CD4-positive, alpha-beta T cell treated with Interleukin-12 subunit alpha and Interleukin-12 subunit beta, for 1 hour (primary cell): ENCODE measurements at places on chromosomes 2 and 18.

- DNase-seq: no peak
Observed at GRCh38 chr2:217101972-217102371, 242.1 kb upstream of the TNP1 start.

GRCh38 chr2:16773080-16773713 lies 107.6 kb upstream of the CYRIA start:
- no peak for DNase-seq

- DNase-seq: no peak
Observed at GRCh38 chr18:7575465-7576028, 8.4 kb downstream of the PTPRM start.

DNA sequence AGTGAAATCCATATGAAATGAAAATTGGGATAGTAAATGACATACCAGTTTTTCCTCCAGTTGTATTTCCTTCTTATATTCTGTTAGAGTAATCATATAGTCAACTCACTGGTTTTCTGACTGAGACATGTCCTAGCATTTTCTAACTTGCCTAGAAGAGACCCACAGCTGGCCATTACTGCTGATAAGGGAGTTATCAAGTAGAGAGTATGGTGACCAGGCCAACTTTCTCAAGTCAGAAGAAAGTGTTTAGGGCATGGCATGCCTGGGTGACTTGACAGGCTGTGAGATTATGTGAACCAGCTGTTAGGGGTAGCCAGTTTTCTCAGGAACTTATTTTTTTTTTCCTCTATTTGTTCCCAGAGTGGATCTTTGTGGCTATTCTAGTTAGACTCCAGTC lies 81.2 kb downstream of the GPD2 start:
- DNase-seq: no peak

- no peak for DNase-seq
Observed at GRCh38 chr2:110205660-110206455, 1.0 kb upstream of the NPHP1 start.

DNA sequence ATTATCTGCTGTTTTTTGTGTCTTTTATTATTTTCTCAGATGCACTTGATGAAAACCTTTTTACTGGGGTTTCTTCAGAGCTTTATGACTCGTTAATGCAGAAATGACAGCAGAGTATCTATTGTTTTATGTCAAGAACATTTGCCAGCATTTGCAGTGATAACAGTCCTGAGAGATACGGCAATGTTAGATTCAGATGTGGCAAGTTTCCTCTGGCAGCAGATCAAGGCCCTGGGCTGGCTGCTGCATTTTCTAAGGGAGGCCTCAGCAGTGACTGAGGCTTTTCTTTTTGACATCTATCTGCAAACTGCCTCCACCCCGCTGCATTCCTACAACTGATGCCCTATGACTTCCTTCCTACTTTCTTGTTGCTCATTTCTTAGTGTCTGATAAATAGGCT lies 40.2 kb downstream of the EFEMP1 start:
- no peak for DNase-seq

GRCh38 chr2:136328207-136328795 lies 210.4 kb upstream of the CXCR4 start:
- no peak for DNase-seq

DNA sequence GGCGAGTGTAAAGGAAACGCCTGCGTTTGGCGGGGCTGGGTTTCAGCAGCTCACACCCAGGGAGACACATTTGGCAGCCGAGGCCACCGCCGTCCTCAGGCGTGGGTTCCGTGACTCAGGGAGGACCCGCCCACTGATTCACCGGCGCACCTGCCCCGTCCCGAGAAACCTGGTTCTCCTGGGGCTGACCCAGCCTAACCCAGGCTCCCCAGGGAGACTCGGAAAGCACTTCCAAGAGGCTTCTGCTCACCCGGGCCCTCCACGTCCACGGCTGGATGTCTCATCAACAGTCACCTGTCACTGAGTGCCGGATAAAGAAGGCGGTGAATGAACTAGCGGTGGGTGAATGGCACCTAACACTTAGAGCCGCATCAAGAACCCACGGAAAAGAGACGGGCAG lies 126.4 kb upstream of the CTDP1 start:
- no peak for DNase-seq

DNA sequence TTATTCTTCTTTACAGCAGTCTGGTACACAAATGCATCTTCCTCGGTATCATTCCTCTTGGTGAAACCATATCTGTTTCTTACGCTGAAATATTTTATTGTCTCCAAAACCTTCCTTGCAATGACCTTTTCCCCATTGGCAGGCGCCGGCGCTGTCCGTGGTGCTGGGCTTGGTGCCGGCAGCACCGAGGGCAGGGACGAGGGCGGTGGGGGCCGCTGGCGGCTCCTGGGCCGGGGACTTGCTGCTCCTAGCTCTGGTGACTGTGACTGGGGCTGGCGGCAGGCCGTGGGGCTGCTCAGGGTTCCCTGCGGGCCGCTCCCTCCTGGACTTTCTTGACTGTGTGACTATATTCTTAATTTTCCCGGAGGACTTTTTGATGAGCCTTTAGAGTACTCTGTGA lies 72.5 kb downstream of the GPR39 start:
- DNase-seq: no peak

GRCh38 chr2:10369269-10370255 lies 66.9 kb downstream of the HPCAL1 start:
- DNase-seq: no peak

- DNase-seq: no peak
Observed at GRCh38 chr2:239805043-239805329, 220.2 kb downstream of the NDUFA10 start.

GRCh38 chr2:38465789-38466127 lies 88.7 kb upstream of the ATL2 start:
- DNase-seq: peak; percentile 28

DNA sequence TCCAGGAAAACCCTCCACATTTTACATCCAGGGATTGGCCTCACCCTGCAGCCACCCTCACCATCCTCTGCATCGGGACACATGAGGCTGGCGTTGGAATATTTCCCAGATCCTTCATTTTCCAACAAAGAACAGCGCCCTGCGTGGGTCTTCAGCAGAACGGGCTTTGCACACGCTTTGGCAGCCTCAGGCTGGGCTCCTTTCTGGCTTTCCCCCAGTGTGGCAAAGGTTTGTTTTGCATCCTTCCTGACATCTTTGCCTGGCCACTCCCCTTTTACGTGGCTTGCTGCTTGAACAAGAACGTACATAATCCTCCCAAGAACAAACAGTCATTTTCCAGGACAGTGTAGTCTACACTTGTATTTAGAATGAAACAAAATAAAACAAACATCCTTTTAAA lies 25.6 kb upstream of the GREB1 start:
- DNase-seq: no peak

- DNase-seq: no peak
Observed at GRCh38 chr2:30456579-30456978, 9.5 kb downstream of the LCLAT1 start.

- no peak for DNase-seq
Observed at GRCh38 chr18:37575646-37576045, 10.0 kb upstream of the CELF4 start.

GRCh38 chr2:16425462-16426336 lies 239.9 kb downstream of the CYRIA start:
- DNase-seq: no peak

GRCh38 chr2:64012115-64012514 lies 7.1 kb downstream of the VPS54 start:
- no peak for DNase-seq

DNA sequence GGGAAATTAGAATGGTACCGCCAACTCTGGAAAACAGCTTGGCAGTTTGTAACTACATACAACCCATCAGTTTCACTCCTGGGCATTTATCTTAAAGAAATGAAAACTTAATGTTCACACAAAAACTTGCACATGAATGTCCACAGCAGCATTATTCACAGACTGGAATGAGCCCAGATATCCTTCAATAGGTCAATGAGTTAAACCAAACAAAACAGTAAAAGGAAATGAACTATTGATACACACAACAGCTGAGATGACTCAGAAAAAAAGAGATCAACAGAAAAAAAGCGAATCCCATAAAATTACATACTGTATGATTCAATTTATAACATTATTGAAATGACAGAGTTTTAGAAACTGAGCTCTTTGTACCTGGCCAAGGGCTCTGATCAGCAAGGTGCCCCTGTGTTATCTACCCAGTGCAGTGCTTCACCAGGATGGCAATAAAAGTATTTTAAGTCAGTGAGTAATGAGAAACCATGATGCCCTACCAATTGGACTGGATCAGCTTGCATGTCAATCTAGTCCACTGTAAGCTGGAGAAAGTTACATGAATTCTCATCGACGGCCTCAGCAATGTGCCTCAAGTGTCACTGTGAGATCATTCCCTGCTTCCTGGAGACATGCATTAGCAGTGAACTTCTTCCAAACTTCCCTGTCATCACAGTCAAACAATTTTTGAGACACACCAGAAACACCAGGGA lies 21.9 kb downstream of the TMEM237 start:
- no peak for DNase-seq

GRCh38 chr18:61333746-61334490 lies 688 bp downstream of the CDH20 start:
- no peak for DNase-seq

DNA sequence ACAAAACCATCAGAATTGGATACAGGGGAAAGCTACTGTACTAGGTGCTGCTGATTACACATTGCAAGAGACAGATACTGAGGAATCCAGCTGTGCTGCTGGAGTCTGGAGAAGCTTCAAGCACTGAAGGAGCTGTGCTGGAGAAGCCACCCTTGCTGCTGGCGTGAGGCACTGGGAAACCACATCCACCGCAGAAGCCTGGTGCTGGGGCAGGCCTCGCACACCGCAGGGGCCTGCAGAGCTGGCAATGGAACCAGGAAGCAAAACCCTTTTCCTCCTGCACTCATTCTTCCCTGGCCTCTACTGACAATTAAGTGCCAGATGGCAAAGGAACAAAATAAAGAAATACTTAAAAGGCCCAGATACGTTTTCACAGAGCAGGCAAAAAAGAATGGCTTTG lies 94.4 kb upstream of the MSH6 start:
- DNase-seq: no peak

- DNase-seq: no peak
Observed at GRCh38 chr2:30997979-30998378, 140.3 kb downstream of the GALNT14 start.

- no peak for DNase-seq
Observed at GRCh38 chr18:80231616-80232015, 15.7 kb downstream of the PARD6G start.

DNA sequence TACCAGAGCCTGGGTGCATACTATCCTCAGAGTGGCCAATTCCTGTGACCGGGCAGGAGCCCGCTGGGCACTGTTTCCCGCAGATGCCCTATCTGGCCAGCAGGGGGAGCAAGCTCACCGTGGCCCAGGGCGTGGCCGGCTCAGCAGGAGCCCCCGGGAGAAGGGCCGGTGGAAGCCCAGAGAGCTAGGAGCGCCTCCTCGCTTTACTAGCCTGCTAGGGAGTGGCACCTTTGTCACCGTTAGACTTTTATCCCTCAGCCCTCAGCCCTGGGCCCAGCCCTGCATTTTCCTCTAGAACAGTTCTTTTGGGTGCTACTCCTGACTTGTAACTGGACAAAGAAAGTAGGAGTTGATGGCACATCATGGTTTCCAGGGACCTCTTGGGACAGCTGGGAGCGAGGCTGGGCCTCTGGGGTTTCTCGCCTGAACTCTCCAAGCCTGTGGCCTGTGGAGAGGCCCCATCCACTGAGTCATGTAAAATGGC lies 24.0 kb downstream of the TMEM177 start:
- peak; percentile 68 for DNase-seq

DNA sequence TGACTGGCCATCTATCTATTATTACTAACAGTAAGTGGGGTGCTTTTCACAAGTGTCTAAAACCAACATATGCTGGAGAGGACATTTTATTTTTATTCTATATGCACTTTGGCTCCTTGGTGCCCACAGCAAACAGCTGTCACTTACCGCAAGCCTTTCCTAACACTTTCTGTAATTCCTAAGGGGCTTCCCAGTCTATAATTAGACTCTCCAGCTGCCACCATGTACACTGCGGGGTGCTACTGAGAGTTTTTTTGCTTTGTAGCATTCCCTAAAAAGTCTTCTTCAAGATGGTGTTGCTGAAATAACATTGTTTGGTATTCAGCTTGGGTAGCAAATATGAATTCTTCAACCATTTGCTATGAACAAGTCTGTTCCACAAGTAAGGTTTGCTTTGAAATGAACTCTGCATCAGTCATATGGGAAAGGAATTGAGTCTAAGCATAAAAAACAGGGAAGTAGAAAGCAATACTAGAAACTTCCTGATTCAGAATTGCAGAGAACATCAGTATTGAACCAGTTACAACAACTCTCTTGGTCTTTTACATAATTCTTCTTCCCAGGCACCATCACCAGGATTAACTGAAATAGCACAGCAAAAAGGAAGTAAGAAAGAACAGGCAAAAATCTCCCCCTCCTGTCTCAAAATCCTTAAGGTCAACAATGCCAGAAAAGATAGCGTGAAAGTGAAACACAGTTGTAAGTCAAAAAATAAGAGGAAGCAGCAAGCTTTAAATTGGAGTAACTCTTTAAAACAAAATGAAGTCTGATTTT lies 28.6 kb downstream of the EPB41L3 start:
- no peak for DNase-seq

- DNase-seq: no peak
Observed at GRCh38 chr2:36441816-36442215, 86.2 kb downstream of the CRIM1 start.

- no peak for DNase-seq
Observed at GRCh38 chr2:17309741-17310339, 208.4 kb downstream of the RAD51AP2 start.

DNA sequence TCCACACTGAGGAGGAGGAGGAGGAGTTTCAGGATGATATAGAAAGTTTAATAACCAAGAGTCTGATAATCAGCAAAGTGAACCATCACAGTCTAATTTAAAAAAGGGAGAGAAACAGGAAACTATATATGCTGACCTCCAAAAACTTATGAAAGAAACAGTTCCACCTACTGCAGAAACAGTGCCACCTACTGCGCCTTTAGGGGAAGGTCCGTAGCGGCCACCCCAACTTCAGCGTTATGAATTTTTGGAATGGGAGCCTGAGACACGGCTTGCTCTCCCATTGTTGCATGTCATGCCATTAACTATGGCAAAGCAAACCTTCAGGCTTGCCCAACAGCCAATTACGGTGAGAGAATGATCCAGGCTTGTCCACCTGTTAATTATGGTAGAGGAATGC lies 1719.2 kb upstream of the LRRTM1 start:
- DNase-seq: no peak

- DNase-seq: peak; percentile 39
Observed at GRCh38 chr2:29001806-29002205, 20.7 kb downstream of the TOGARAM2 start.

DNA sequence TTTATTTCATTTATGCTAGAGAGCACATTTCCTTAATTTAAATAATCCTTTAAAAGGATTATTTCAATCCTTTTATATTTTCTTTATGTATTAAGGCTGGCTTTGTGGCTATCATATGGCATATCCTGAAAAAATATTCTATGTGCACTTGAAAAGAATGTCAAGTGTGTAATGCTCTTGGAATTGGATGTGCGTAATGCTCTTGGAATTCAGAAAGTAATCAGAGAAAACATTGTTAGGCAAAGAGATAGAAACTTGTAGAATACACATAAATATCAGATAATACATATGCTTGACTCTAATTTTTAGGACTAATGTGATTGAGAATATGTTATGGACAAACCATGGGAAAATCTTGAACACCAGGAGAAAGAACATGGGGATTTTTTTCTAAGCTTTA lies 197.5 kb upstream of the COL3A1 start:
- no peak for DNase-seq
